Cortex of kidney (tissue), 1 donor: ENCODE measurements at places on chromosomes 3 and 15.

GRCh38 chr3:156449710-156450574 lies 105.0 kb downstream of the SSR3 start:
- no peak for DNase-seq

DNA sequence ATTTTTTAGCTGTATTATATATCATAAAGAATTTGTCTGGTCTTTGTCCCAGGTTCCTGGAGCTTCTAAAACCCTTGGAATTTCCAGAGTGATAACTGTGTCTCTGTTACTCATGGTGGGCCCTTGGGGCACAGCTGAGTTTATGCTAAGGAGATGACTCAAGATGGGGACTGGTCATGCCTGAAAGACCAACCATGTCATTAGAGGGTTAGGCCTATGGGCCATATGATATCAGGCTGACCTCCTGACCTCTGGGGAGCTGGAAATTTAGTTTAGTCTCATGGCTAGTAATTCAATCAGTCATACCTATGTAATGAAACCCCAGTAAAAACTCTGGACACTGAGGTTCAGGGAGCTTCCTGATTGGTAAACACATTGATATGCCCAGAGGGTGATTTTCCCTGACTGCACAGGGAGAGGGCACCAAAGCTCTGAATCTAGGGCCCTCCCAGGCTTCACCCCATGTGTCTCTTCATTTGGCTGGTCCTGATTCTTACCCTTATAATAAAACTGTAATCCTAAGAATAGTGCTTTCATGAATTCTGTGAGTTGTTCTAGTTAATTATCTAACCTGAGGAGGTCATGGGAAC lies 69.6 kb downstream of the EEFSEC start:
- no peak for DNase-seq

GRCh38 chr15:54312528-54312927 lies 334.3 kb downstream of the UNC13C start:
- no peak for DNase-seq

DNA sequence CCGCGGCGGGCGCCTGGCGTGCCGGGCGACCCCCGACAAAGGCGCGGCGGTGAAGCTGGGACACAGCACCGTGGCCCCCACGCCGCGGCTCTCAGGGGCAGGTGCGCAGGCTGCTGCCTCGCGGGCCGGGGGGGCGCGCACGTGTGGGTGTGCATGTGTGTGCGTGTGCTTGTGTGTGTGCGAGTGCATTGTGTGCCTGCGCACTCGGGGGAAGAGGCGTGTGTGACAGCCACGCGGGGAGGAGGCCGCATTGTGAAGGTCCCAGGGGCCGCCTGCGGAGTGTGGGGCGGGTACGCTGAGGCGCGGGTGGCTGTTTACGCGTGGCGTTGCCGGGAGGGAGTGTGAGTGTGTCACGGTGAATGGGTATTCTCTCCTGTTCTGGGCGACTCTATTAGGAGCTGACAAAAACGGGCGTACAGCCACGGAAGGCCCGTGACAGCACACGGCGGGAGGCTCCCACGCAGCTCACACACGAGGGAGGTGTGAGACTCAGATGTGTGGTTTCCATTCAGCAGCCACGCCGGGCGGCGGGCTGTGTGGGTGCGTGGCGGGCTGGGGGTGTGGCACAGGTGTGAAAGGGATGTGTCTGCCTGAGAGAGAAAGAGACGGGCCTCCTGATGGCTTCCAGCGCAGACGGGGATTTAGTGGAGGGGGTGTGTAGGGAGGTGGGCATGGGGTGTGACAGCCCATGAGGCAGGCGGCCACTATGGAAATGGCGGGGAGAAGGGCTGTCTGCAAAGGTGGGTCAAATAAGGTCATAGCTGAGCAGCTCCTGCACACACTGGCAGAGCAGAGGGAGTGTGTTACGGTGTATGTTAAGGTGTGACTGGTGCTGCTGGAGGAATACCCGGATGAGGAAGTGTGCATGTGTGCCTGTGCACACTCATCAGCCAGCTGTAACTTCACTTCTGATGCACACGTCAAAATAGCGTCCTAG lies 750 bp downstream of the PODXL2 start:
- DNase-seq, result no peak

DNA sequence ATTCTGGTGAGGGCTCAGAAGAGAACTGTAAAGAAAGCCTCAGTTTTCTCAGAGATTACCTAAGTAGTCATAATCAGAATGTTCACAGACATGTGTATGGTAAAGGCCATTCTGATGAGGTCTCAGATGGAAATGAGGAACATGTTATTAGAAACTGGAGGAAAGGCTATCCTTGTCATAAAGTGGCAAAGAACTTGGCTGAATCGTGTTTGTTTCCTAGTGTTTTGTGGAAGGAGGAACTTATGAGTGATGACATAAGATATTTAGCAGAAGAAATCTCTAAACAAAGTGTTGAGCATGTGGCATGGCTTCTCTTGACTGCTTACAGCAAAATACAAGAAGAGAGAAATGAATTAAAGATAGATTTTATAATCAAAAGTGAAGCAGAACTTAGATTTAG lies 12.8 kb upstream of the KLHL40 start:
- DNase-seq, result no peak

GRCh38 chr15:49718846-49719245 lies 98.0 kb downstream of the DTWD1 start:
- no peak for DNase-seq

DNA sequence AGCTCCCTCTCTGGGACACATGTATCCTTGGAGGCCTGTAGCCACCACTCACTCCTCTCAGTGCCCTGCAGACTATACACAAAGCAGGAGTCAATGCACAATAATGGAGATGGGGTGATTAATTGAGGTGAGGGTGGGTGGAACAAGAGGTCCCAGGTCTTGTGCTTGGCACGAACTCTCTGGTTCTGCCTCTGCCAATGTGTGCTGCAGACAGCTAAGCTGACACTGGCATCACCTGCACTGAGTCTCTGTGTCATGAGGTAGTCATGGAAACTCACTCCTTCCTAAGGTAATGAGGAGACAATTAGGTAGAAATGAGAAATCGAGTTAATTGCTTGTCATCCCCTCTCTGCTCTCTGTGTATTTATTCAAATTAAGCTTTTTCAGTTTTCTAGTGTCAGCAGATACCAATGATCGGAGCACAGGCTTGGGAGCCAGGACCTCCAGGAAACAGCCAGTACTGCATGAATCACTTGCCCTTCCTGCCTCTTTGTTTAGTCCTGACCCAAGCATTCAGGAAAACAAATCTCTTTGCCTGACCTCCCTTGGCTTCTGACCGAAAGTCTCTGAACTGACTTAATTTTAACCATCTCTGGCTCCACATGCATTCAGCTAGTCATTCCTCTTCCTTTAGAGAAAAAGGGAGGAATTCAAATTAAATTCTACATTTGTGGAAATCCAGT lies 56.7 kb downstream of the DRD3 start:
- no peak for DNase-seq

GRCh38 chr15:95556866-95557225 lies 773.7 kb upstream of the NR2F2 start:
- DNase-seq, result no peak

- no peak for DNase-seq
These were observed 138.8 kb downstream of the LRRK1 start for GRCh38 chr15:101057841-101058407.

DNA sequence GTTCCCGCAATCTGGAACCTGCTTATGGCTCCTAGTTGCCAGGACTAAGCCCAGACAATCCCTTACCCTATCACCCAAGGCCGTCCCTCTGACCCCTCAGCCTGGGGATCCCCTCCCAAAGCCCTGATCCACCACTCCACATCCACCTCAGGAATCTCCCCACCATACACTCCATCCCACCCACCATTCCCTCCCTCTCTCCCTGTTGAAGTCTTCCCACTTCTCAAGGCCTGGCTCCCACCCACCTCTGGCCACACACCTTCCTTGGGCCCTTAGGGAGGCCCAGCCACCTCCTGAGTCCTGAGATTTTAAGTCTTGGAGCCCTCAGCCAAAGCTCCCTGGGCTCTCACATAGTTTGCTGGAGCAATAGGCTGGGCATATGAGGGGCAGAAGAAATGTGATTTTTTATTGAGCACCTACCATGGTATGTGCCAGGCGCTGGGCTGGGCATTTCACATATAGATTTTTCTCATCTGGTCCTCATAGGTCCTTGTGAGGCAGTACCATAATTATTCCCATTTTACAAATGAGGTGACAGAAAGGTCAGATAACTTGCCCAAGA lies 48.1 kb downstream of the HCN4 start:
- no peak for DNase-seq

- DNase-seq, result no peak
These were observed 21.4 kb downstream of the CCR1 start for GRCh38 chr3:46186471-46187340.

DNA sequence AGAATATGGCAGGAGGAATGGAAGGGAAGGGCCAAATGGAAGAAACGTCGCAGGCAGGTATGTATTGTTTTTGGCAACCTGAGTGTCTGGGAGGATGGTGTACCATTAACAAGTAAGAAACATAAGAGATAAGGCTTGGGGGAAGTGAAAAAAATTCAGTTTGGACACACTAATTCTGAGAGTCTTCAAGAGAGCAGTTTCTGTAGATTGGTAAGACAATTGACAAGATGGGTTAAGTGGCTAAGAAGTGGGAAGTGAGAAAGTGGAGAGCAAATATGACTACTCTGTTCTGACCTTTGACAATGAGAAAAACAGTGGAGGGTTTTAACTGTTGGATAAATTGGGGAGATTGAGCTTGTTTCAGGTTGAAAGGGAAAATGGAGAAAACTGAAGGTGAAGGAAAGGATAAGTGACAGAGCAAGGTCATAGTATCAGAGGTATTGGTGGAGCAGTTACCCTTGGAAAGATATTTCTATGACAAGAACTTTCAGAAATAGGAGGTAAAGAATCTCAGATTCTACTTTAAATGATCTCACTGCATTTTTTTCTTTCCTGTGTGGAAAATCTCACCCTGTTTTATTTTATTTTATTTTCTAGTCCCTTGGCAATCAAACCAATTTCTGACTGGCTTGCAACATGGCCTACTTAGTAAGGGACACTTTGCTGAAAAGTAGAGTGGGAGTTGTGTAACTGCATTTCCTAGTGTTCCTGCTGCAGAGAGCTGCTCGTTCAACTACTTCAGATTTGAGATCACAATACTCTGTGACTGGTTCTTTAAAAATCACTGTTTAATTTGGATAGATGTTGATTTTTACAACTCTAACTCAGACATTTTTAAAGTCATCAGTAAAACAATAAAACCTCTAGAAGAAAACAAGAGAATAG lies 23.1 kb upstream of the GABPB1 start:
- DNase-seq, result no peak

DNA sequence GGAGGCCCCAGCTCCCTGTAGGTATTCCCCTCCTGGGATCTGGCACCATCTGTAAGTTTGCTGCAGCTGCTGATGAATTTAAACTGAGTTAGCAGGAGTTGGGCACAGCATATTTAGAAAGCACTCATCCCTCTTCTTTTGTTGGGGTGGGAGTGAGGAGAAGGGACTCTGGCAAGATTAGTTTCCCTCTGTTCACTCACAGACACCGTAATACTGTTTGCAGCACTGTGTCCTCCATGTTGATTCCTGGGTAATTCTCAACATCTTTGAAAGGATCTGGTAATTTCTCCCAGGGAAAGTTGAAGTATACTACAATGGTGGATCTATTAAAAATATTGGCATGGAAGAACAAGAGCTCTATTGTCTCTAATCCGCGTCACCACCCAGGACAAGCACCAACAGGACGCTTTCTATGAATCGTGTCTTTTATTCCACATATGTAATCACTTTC lies 173.3 kb downstream of the RBMS3 start:
- no peak for DNase-seq

DNA sequence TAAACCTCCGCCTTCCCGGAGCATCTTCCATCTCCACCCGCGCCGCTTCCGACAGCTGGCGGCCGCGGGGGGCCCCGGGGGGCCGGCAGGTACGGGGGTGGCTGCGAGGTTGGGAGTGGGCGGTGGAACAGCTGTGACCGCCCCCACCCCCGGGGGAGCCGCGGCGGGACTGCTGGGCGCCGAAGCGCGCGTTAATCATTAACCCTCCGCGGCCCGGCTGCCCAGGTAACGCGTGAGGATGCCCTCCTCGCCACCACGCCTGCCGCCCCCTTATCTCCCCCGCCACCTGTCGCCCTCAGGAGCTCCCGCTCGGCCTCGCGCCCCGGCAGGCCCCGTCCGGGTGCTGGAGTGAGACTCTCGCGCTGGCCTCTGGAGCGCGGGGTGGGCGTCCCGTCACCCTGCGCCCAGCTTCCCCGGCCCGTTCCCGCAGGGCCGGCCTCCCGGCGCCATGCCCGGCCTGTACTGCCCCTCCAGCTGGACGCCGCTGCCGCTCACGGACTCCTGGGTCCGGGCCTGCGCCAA lies 757 bp downstream of the VWA5B2 start:
- no peak for DNase-seq

- no peak for DNase-seq
These were observed 4.8 kb downstream of the CCDC12 start for GRCh38 chr3:46971742-46972141.

- no peak for DNase-seq
These were observed 6.0 kb downstream of the PLCL2 start for GRCh38 chr3:16890597-16891333.

- DNase-seq, result no peak
These were observed 38.1 kb downstream of the C2CD4A start for GRCh38 chr15:62104846-62105245.

GRCh38 chr3:61841988-61842387 lies 280.6 kb downstream of the PTPRG start:
- DNase-seq, result no peak

DNA sequence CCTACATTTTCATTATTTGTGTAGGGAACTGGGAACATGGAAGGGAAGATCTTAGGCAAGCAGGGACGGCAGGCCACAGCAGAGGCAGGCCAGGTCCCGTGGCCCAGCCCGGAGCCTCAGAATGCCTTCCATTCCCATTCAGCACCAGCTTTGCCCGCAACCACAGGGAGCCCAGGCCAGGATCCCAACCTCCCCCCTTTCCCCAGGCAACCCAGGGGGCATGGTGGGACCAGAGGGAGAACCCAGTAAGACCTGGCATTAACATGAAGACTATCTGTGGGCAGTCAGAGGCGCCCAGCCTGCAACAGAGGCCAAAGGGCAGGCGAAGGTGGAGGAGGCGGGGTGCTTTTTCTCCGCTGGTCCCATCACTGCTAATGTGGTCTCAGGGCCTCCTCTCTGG lies 135.6 kb downstream of the TPRA1 start:
- no peak for DNase-seq

- DNase-seq, result no peak
These were observed 160.5 kb downstream of the GREM1 start for GRCh38 chr15:32878342-32878741.

GRCh38 chr15:79978655-79979514 lies 7.9 kb upstream of the BCL2A1 start:
- DNase-seq, result no peak

GRCh38 chr3:118126751-118127150 lies 907.9 kb downstream of the IGSF11 start:
- DNase-seq, result no peak

GRCh38 chr3:133850034-133850433 lies 44.4 kb downstream of the SRPRB start:
- no peak for DNase-seq
